ENCODE measurements at places on chromosomes 16 and 17.

GRCh38 chr17:65058593-65058992, 2.1 kb upstream of the GNA13 start:
- ATAC-seq: no peak

- peak; percentile 53 for ATAC-seq
Measured at GRCh38 chr17:46782250-46782953, 36.1 kb downstream of the WNT3 start.

DNA sequence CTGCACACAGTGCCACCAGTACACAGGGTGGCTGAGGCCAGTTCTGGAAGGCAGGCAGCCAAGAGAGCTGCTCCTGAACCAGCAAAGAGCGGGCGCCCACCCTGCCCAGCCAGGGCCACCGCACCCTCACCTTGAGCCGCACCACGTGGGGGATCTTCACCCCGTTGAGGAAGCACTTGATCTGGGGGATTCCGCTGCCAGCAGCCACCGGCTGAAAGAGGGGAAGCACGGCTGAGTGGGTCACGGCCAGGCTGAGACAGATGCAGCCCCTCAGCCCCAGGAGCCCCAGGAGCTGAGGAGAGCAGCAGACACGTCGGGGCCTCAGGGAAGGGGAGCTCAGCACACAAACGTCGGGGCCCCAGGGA, 14.6 kb upstream of the CCDC154 start:
- peak; percentile 52 for ATAC-seq

DNA sequence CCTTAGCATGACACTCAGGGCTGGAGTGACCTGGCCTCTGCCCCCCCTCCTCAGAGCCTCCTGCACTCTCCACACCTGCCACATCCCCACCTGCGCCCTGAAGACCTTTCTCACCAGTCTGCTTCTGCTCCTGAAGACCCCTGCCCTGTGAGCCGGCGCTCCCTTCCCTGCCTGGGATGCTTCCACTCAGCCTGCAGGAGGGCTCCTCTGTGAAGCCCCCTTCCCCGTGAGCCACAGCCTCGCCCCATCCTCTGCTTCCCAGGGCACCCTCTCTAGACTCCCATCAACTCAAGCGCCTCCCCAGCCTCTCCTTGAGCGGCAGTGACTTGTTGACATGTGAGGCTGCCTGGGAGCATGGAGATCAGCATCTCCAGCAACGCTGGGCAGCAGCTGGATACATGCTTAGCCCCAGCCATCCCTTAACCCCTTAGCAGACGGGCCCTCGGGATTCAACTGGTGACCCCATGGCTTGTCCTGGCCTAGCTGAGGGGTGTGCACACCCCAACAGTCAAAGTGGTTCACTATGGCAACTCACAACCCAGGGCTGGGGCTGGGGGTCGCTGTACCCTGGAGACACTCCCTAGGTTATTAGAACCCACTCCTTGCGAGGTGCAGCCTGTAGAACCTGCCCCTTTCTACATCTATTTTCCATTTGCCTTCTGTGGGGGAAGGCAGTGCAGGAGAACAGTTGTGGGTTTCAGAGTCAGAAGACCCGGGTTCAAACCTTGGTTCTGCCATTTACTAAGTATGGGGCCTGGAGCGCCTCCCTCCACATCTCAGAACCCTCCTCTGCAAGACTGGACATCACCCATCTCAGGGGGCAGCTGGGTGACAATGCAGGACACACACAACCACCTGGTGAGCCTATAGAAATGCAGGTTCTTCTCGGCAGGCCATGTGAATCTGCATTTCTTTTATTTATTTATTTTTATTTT, 21.5 kb downstream of the TMEM235 start:
- no peak for ATAC-seq

DNA sequence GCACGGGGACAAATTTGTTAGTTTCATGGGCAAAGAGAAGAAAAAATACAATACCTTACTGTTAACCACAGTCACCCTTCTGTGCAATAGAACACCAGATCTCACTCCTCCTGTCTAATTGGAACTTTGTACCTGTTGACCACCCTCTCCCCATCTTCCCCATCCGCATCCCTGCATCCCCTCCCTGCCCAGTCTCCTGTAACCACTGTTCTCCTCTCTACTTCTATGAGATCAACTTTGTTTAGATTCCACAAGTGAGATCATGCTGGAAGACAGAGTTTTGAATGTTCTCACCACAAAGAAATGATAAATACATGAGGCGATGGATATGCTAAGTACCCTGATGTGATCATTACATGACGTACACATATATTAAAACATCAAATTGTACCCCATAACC, 47.7 kb downstream of the CLEC16A start:
- ATAC-seq: no peak

GRCh38 chr17:49575679-49576087, at the start of gene NXPH3:
Gene NXPH3, plus strand, starts transcription at chr17:49575871. Its CDS starts 349 bp downstream, at chr17:49576220.
- peak; percentile 80 for ATAC-seq

All from activated CD4-positive, CD25-positive, alpha-beta regulatory T cell treated with anti-CD3 and anti-CD28 coated beads, Interleukin-2, amount 50 U/mL, for 24 hours (primary cell).